Spinal cord (tissue), 10 donors: ENCODE measurements at places on chromosomes 4 and X. TPM values are rescaled to one million over a fixed set of nuclear protein-coding genes. Genes with fewer than 3 reads are reported as not detected.

Gene IKBKG
- 23.9 TPM for polyA plus RNA-seq

Gene CTAG2
- polyA plus RNA-seq: not detected

Gene NDST3
- polyA plus RNA-seq: 8.1 TPM

Gene FGF16
- polyA plus RNA-seq: 1.1 TPM
